ENCODE measurements at places on chromosomes 11 and 22. TPM values are rescaled to one million over a fixed set of nuclear protein-coding genes. Genes with fewer than 3 reads are reported as not detected.

- no peak overlapping the region for H3K4me3 ChIP-seq
- peaks cover 45% of the 10 kb centered on the region for H3K4me1 ChIP-seq
- no peaks in the 10 kb centered on the region for H3K27me3 ChIP-seq
- peak overlapping the region; percentile 97 for H3K27ac ChIP-seq
- no peaks in the 10 kb centered on the region for H3K36me3 ChIP-seq
- peak; percentile 83 for DNase-seq
These were observed 3.7 kb downstream of the MAFF start for GRCh38 chr22:38205261-38206128.

Gene IGLL1
- total RNA-seq = not detected

- DNase-seq = peak; percentile 20
- peaks cover 16% of the 10 kb centered on the region for H3K27me3 ChIP-seq
- H3K4me3 ChIP-seq = peak within 1 kb of the TSS; percentile 64
- peak within 1 kb of the TSS; percentile 66 for H3K27ac ChIP-seq
These were observed at the start of gene MPZL2 for GRCh38 chr11:118263695-118264568. Gene MPZL2, minus strand, starts transcription at chr11:118264297. Its CDS starts 144 bp downstream, at chr11:118264153.

DNA sequence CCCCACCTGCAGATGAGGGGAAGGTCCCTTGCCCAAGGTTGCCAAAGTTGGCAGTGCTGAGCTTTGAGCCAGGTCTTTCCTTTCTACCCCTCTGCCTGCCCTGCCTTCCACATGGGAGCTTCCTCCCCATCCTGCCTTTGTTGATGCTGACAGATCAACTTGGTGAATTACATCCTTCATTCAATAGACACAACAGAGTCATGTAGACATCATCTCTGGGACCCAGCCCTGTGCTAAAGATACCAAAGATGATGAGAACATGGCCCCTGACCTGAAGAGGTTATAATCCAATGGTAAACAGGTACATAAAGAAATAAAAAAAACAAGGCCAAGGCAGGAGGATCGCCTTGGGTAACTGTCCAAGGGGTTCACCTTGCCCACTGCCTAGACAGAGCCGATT is 42.4 kb upstream of the MAPK1 start:
- DNase-seq = no peak
- no peaks in the 10 kb centered on the region for H3K36me3 ChIP-seq
- no peaks in the 10 kb centered on the region for H3K4me1 ChIP-seq
- H3K27me3 ChIP-seq = no peaks in the 10 kb centered on the region

DNA sequence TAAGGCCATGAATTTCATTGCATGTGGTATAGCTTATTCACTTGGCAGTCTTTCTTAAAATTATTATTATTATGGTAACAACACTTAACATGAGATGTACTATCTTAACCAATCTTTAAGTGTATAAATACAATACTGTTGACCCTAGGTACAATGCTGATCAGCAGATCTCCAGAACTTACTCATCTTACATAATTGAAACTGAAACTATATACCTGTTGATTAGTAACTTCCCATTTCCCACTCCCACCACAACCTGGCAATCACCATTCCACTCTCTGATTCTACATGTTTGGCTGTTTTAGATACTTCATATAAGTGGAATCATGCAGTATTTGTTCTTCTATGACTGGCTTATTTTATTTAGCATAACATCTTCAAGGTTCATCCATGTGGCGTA is 150.2 kb upstream of the POU2AF2 start:
- DNase-seq = no peak
- H3K27me3 ChIP-seq = peaks cover 18% of the 10 kb centered on the region
- H3K27ac ChIP-seq = no peak overlapping the region

Gene OR8K3
- total RNA-seq = not detected

Gene BACE1
- total RNA-seq = 13.8 TPM

Gene TIGD3
- total RNA-seq = 0.44 TPM

DNA sequence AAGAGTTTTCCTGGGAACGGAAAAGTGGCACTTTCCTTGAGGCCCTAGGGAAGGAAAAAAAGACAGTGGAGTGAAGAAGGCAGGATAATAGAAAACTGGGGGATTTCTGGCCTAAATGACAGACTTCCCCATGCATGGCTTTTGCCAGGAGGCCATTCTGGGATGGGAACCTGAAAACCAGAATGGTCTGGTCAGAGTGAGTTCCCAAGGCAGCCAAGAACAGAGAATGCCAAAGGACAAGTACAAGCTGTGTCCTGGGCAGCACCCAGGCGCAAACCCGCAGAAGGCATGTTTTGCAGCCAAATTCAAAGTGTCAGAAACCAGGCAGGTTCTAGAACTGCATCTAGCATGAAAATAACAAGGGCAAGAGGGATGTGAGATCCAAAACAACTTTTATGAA is 162.4 kb downstream of the SPON1 start:
- H3K36me3 ChIP-seq = no peaks in the 10 kb centered on the region
- DNase-seq = no peak
- H3K4me3 ChIP-seq = no peak overlapping the region

Gene KDM4D
- 0.69 TPM for total RNA-seq

Gene TAF10
- 106 TPM for total RNA-seq

DNA sequence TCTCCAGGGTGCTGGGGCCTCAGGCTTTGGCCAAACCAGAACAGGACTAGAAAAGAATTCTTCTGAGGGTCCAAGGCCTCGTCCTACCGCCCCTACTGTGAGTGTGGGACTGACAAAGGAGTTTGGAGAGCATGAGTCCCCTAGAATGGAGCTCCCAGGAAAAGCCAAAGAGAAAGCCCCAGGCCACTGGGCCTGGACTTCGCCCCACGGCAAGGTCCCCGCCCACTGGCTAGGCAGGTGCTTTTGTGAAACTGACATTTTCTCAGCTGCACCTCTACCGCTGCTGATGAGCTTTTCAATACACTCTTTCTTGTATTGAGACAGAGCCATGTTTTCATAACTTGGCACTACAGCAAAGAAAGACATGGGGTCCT is 9.7 kb upstream of the FGF3 start:
- H3K36me3 ChIP-seq = no peaks in the 10 kb centered on the region
- no peak overlapping the region for H3K27ac ChIP-seq

GRCh38 chr11:85316967-85317366 is 310.2 kb downstream of the DLG2 start:
- DNase-seq = no peak
- no peak overlapping the region for H3K27ac ChIP-seq
- H3K4me3 ChIP-seq = no peak overlapping the region
- H3K4me1 ChIP-seq = no peaks in the 10 kb centered on the region
- H3K36me3 ChIP-seq = no peaks in the 10 kb centered on the region

DNA sequence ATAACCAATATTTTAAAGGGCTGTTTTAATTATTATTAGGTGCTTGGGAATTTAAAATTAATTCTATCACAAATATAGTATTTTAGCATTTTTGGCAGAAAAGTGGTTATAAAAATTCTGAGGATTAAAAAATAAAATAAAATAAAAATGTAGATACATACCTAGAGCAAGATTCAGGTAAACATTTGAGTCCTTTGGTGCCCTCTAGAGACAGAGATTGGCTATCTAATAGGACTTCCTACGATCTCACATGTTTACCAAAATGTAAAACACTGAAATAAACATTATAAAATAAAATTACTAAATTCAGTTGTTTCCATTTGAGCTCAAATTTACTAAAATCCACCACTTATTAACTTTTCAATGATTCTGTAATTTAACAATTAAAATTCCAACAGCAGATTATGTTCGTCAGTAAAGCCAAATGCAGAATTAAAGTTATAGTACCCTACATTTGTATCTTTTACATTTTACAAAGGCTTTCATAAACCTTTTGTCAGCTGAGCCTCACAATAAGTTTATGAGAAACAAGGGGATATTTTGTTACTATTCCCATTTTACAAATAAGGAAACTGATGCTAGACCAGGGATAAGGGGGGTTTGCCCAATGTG is 27.7 kb downstream of the SLC36A4 start:
- DNase-seq = no peak
- H3K4me3 ChIP-seq = no peak overlapping the region
- no peak overlapping the region for H3K27ac ChIP-seq
- H3K27me3 ChIP-seq = no peaks in the 10 kb centered on the region
- peaks cover 10% of the 10 kb centered on the region for H3K36me3 ChIP-seq

Gene TMEM191C
- 1.5 TPM for total RNA-seq

- DNase-seq = no peak
- H3K36me3 ChIP-seq = no peaks in the 10 kb centered on the region
- peaks cover 8% of the 10 kb centered on the region for H3K4me1 ChIP-seq
- H3K27me3 ChIP-seq = peaks cover 4% of the 10 kb centered on the region
- H3K4me3 ChIP-seq = no peak overlapping the region
These were observed 7.2 kb upstream of the PICK1 start for GRCh38 chr22:38049812-38050619.

DNA sequence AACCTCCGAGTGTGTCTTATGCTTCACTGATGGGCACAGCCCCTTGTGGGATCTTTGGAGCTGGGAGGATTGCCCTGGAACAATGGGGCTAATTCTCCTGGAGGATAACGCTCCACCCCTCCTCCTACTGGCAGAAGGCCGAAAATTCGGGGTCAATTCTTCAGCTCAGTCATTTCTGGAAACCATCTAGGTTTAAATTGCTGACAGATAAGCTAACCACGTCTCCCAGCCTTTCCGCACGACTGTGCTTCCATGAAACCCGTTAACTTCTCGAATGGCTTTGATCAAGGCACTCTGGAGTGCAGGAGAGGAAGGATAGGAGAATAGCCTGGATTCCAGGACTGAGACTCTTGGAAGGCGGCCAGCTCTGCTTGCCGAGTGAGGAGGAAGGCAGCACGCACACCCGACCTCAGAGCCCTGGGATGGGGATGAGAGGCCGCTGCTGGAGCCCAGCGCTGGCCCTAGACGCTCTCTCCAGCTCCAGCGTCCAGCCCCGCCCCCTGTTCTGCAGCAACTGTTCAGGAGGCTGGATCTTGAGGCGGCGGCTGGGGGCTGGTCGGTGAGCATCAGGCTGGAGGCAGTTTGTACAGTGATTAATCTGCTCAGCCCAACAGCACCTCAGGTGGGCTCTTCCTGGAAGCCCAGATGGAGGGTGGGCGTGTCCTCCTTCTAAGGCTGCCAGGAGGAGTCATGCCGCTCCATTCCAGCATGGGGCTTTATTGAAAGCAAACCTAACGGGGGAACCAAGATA is 176.7 kb upstream of the NCAM1 start:
- peak overlapping the region; percentile 77 for H3K27ac ChIP-seq
- H3K27me3 ChIP-seq = peaks cover 20% of the 10 kb centered on the region
- peak; percentile 79 for DNase-seq
- peak overlapping the region; percentile 54 for H3K4me3 ChIP-seq

Measured in left ventricle myocardium inferior (tissue), 1 donor.